ENCODE measurements at places on chromosomes 16 and 17.

DNA sequence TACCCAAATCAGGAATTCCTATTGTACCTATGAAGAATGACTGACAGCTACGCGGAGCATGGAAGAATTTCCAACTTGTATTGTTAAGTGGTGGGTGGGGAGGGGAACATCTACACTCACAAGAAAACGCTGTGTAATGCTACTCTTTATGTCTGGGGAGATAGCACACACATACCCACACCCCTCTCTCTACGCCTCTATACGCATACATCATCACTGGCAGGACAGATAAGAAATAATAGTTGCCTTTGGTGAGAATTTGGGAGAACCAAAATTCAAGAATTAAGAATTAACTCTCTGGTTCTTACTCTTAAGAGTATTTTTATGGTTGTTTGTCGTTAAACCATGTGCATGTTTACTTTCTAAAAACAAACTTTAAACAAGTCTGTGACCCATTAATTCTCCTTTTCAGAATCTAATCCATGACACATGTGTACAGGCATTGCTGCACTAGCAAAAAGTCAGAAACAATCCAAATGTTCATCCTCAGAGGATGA, 33.9 kb downstream of the CREBBP start:
- DNase-seq: no peak

GRCh38 chr17:81272616-81273015, 22.5 kb downstream of the SLC38A10 start:
- DNase-seq: no peak

DNA sequence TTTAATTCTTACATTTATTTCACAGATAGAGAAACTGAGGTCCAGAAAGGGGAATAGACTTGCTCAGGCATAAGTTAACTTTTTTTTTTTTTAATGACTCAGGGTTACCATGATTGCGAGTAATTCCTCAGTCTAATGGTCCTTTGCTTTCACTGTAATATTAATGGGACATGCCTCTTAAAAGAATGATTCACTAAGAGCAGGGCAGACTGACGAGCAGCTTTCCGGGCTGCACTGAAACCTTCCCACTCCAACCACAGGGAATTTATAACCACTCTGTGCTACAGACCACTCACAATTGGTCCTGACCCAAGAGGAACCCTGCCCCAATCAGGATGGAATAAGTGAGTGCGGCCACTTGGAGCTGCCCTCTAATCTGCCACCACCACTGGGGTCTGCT, 5.7 kb downstream of the HOXB2 start:
- DNase-seq: no peak

GRCh38 chr17:5962371-5962770, 107.8 kb upstream of the WSCD1 start:
- no peak for DNase-seq

- no peak for DNase-seq
Measured at GRCh38 chr17:14214271-14214670, 22.4 kb downstream of the CDRT15 start.
